ENCODE measurements at places on chromosomes 12 and 14.

GRCh38 chr12:125983784-125984500 is 918.7 kb downstream of the AACS start:
- DNase-seq: no peak

DNA sequence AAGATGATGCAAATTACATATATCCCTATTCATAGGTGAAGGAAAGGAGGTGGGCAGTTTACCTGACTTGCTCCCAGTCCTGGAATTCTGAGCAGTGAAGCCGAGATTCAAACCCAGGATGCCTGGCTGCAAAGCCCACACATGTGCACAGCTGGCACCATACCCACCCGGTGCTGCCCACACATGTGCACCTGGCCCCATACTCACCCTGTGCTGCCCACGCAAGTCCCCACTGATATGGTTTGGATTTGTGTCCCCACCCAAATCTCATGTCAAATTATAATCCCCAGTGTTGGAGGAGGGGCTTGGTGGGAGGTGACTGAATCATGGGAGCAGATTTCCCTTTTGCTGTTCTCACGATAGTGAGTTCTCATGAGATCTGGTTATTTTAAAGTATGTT is 179.2 kb upstream of the C14orf180 start:
- no peak for DNase-seq

DNA sequence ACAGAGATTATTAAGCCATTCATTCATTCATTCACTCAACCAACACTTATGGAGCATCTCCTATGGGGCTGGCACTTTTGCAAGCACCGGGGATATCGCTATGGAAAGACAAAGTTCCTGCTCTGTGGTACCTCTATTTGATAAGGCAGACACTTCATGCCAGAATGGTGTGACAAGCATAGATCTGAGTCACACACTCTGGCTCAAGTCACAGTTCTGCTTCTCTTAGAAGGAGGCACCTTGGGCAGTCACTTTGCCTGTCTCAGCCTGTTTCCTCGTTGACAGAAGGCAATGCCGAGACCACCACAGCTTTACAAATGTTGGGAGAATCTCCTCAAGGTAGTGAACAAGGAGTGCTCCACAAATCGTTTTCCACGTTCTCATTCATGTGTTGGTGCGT is 205.2 kb downstream of the SLC41A2 start:
- no peak for DNase-seq

DNA sequence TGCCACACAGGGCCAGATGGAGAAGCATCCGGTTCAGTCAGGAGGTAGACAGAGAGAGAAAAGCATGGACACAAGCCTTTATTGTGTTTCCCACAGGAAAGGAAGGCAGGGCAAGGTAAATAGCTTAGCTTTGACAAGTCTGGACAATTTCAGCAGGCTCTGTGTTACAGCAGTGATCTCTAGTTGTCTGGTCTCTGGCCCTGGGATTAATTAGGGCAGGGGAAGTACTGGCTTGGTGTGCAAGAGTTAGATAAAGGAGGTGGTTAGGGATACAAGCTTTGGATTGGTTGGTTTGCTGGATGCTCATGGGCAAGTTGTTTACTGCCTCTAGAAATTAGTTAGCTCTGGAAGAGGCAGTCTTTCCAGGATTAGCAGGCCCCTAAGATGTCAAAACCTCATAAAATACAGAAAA is 15.1 kb upstream of the NGDN start:
- no peak for DNase-seq

- DNase-seq: no peak
Observed at GRCh38 chr14:92484132-92484823, 29.3 kb upstream of the RIN3 start.

GRCh38 chr14:56173365-56173922 is 55.2 kb downstream of the PELI2 start:
- DNase-seq: no peak

- no peak for DNase-seq
Observed at GRCh38 chr12:128797119-128798118, 26.3 kb downstream of the SLC15A4 start.

DNA sequence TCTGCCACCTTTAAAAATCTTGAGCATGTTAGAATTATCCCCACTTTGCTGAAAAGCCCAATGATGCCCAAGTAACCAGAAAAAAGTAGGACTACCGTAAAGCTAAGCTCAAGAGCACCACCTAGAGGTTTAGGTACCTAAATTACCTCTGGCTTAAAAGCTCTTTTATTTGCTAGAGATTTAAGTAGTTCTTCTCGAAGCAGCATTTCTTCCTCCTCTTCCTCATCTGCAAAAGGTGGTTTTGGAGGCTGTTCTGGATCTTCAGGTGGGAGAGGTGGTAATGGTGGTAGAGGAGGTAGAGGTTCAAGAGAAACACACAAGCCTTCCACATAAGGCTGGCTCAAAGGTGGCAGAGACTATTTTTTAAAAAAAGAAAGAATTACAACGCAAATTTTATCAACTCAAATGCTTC is 26.9 kb downstream of the ZFC3H1 start:
- no peak for DNase-seq

DNA sequence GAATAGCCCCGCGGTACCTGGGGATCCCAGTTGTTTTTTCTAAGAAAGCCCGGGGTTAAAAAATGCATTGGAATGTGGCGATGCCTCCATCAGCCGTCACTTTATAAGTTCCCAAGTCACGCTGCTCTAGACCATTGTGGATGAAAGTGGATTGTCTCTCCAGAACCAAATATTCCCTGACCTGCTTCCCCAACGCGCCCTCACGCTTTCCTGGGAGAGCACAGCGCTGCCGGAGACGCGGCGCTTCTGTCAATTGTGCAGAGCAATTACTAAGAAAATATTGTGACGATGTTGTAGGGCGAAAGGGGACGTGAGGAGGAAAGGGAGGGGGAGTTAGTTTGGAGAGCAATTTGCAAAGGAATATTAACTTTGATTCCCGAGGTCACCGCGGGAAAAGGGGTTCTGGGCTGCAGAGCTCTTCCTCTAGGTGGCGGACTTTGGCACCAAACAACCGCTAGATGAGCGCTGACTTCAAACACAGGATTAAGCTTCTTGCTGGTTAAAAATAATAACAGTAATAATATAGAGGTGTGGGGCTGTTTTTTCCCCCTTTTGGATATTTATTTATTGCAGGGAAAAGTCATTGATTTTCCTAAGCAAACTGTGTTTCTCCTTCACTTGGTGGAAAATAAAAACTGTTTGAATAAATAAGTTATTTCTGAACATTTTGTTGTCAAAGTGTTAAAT is 9.6 kb upstream of the FOXG1 start:
- DNase-seq: no peak
